ENCODE measurements at places on chromosomes 2 and 18.

- DNase-seq: no peak
These were observed 61.2 kb upstream of the SLC39A10 start for GRCh38 chr2:195595825-195596224.

GRCh38 chr2:230128623-230129342, 60.1 kb upstream of the SLC16A14 start:
- DNase-seq: no peak

GRCh38 chr18:61334951-61335683, 1.9 kb downstream of the CDH20 start:
- DNase-seq: no peak

DNA sequence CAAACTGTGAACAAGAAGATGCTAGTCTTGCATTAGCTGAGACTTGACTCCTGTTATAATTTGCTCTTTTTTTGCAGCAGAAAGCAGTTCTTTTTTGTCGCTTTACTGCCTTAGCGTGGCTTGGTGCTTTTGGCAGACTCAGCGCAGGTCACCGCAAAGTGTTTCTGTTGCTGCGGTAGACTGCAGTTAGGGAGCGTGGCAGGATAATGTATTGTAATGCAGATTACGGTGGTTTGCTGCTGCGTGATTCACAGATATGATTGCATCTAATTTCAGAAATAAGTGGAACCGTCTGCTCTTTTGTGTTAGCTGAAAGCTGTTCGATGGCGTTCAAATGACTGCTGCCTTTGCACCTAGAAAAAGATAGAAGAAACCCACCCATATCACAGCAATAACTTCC, 131.6 kb upstream of the SATB2 start:
- DNase-seq: no peak

DNA sequence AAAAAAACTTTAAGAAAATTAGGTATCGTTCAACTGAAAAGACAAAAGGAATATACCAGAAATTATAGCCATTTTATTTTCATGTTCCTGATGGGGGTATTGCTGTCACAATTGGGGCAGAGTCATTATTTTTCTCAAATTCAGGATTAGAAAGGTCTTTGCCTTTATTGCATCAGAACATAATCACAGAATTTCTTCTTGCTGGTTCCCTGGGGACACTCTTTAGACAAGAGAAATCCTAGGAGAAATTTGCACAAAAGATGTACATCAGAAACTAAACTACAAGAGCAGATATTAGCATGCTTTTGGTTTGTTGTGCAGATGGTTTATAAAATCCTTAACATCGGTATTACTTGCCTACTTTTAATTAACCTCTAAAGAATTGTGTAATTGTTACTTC, 103.2 kb downstream of the NCOA1 start:
- DNase-seq: no peak

DNA sequence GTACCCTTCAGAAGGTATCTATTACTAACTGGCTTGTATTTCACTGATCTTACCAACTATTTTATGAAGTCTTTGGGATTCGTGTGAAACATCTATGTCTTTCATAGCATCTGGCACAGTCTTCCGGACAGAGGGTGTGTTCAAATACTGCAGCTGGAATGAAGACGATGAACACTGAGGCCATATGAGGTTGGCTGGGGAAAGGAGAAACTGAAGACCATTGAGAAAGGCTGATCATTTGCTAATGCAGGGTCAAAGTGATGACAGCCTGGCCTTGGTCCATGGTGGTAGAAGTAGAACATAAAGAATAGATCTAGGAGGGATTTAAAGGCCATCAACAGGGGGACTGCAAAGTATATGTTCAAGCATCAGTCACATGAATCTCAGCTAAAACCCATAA, 132.7 kb downstream of the CCBE1 start:
- DNase-seq: no peak

DNA sequence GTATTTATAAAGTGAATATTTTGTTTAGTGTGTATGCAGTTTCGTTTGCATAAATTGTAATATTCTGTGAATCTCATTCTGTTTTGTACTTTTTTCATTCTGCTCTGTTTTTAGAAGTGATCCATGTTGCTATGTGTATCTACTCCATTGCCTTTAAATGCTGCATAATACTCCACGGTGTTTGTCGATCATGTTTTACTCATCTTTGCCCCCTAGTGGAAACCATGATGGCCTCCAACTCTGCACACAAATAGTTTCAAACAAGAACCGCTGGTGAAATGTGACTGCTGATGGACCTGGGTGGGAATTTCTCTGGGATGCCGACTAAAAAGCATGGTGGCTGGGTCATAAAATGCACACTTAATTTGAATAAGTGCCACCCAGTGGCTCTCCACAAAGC, 32.0 kb upstream of the SKOR2 start:
- no peak for DNase-seq
